H9 (cell line): ENCODE measurements at places on chromosomes 13 and 19. TPM values are rescaled to one million over a fixed set of nuclear protein-coding genes. Genes with fewer than 3 reads are reported as not detected.

DNA sequence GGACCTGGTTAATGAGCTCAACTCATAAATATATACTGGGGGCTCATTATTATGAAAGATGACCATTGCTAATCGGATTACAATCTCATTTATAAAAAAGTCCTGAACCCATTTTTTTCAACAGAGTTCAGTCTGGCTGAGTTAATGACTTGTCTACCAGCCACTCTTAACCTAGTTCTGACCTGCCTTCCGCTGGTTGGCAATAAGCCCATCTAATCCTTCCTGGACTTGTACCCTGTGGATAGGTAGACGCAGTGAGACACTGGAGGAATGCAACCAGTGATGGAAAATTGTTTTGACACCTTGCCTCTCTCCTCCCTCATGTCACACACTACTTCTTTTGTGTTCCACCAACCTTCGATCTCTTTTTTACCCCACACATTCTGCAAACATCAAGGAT is 279.9 kb downstream of the FOXO1 start:
- DNase-seq: no peak
- H3K27me3 ChIP-seq: no peaks in the 10 kb centered on the region
- H3K4me3 ChIP-seq: no peak overlapping the region
- no peaks in the 10 kb centered on the region for H3K36me3 ChIP-seq
- H3K27ac ChIP-seq: no peak overlapping the region

GRCh38 chr13:43356567-43356966 is 333.2 kb downstream of the DNAJC15 start:
- peaks cover 15% of the 10 kb centered on the region for H3K4me1 ChIP-seq
- no peak overlapping the region for H3K27ac ChIP-seq
- H3K4me3 ChIP-seq: no peak overlapping the region
- no peak for DNase-seq
- no peaks in the 10 kb centered on the region for H3K36me3 ChIP-seq
- no peaks in the 10 kb centered on the region for H3K27me3 ChIP-seq

- H3K4me3 ChIP-seq: no peak overlapping the region
- no peak for DNase-seq
- H3K36me3 ChIP-seq: no peaks in the 10 kb centered on the region
Observed at GRCh38 chr13:32432856-32433255, 4.9 kb upstream of the N4BP2L1 start.

DNA sequence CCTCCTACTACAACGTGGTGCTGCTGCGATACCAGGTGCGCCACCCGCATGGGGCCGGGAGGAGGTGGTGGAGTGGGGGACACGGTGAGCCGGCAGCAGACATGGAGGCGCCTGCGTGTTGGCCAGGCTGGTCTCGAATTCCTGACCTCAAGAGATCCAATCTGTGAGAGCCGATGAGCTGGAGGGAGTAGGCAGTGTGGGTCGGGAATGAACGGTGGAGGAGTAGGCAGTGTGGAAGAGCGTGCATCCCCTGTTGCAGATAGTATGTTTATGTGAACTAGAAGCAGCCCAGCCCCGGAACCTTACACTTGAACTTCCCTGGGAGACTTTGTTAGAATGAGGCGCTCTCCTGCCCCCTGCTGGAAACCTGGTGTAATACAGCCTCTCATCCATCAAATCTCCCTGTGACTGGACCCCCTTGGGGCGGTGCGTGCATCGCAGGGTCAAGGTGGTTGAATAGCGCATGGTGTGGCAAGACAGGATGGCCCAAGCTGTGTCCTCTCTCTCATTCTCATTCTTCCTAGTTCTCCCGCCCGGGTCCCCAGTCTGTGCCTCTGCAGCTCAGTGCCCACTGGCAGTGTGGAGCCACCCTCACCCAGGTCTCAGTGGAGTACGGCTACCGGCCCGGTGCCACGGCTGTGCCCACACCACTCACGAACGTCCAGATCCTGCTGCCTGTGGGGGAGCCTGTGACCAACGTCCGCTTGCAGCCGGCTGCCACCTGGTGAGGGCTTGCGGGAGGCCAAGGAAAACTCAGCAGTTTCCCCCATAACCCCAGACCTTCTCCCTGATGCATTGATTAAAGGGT is 10.5 kb upstream of the B3GNT3 start:
- no peaks in the 10 kb centered on the region for H3K4me1 ChIP-seq
- no peak overlapping the region for H3K4me3 ChIP-seq
- DNase-seq: peak; percentile 83
- peaks cover 19% of the 10 kb centered on the region; the same call in 1 of the 2 replicates for H3K36me3 ChIP-seq
- H3K27me3 ChIP-seq: no peaks in the 10 kb centered on the region

DNA sequence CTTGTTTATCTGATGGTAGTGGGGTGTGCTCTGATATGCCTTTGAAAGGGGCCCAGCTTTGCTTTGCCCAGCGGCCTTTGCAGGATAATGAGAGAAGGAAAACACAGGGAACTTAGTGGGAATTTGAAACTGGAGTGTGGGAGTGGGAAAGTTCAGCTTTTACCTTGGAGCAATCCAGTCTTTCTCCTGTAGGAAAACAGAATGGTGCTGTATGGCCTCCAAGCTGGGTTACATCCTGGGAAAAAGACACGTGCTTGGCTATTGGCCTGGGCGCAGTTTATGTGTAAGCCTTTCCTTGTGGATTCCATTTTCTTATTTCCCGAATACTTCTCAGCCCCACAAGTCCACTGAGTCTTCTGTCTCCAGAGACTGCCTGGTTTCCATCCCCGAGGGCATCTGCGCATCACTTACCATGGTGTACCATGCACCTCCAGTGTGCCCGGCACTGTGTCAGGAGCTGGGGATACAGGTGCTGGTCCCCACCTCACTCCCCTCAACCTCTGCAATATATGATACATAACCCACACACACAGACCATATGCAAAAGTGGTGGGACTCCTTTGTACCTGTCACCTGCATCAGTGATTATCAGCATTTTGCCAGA is 31.5 kb downstream of the ACTN4 start:
- H3K36me3 ChIP-seq: peaks cover 40% of the 10 kb centered on the region
- no peak overlapping the region for H3K27ac ChIP-seq
- no peaks in the 10 kb centered on the region for H3K27me3 ChIP-seq
- no peak for DNase-seq
- peaks cover 5% of the 10 kb centered on the region; the same call in 1 of the 2 replicates for H3K4me1 ChIP-seq
- H3K4me3 ChIP-seq: no peak overlapping the region; the same call in 2 of the 3 replicates

Gene ZNF729
- not detected in 2 replicates for total RNA-seq

Gene ASPDH
- total RNA-seq: not detected in 2 replicates

- DNase-seq: no peak
- no peaks in the 10 kb centered on the region for H3K4me1 ChIP-seq
- no peak overlapping the region for H3K4me3 ChIP-seq
- H3K36me3 ChIP-seq: peaks cover 11% of the 10 kb centered on the region
- H3K27me3 ChIP-seq: no peaks in the 10 kb centered on the region
Observed at GRCh38 chr13:106078191-106078590, 457.3 kb downstream of the EFNB2 start.

Gene GPATCH1
- 11.7 and 12.2 TPM in 2 replicates for total RNA-seq

GRCh38 chr19:58460039-58460438 is 6.8 kb upstream of the ZNF324 start:
- no peaks in the 10 kb centered on the region for H3K4me1 ChIP-seq
- peaks cover 5% of the 10 kb centered on the region for H3K36me3 ChIP-seq
- DNase-seq: no peak
- H3K27me3 ChIP-seq: no peaks in the 10 kb centered on the region

DNA sequence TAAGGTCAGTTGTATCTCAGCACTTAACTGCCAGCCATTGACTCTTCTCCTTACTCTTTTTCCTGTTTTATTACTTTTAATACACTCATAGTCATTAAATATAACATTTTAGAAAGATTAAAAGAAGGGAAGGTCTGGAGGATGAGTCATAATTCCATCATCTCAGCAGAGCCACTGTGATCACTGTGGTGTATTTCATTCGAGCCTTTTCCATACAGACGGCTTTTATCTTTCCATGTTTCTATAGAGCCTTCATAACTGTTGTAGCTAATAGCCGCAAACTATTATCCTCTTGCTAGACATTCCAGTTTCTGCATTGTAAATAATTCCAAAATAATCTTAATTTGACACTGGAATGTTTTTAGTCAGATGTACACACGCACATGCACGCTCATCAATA is 4.7 kb upstream of the FLT1 start:
- DNase-seq: no peak
- H3K4me3 ChIP-seq: no peak overlapping the region
- no peaks in the 10 kb centered on the region; the same call in 1 of the 3 replicates for H3K36me3 ChIP-seq
- no peaks in the 10 kb centered on the region; the same call in 1 of the 2 replicates for H3K27me3 ChIP-seq
- peaks cover 3% of the 10 kb centered on the region; the same call in 1 of the 2 replicates for H3K4me1 ChIP-seq

DNA sequence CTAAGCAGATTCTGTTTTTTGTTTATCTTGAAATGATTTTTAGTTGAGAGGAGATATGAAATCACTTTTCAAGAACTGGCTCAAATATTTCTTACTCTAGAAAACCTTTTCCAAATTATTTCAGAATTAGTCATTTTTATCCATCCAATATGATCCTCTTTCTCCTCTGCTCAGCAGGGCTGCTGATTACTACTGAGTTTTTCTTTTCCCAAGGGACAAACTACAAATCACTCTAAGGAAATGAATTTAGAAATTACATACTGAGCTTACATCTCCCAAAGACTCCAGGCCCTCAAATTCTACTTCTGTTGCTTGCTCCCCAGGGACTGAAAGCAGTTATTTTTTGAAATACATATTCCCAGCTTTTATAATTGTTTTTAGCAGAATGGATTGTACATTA is 87.4 kb upstream of the UFM1 start:
- no peak for DNase-seq
- H3K4me3 ChIP-seq: no peak overlapping the region
- H3K27ac ChIP-seq: no peak overlapping the region

- H3K4me1 ChIP-seq: no peaks in the 10 kb centered on the region
- DNase-seq: no peak
- no peaks in the 10 kb centered on the region for H3K27me3 ChIP-seq
- H3K4me3 ChIP-seq: no peak overlapping the region
- peaks cover 7% of the 10 kb centered on the region for H3K36me3 ChIP-seq
Observed at GRCh38 chr13:42497798-42498197, 76.2 kb upstream of the TNFSF11 start.

Gene FUT1
- total RNA-seq: 15.9 and 16.1 TPM in 2 replicates

DNA sequence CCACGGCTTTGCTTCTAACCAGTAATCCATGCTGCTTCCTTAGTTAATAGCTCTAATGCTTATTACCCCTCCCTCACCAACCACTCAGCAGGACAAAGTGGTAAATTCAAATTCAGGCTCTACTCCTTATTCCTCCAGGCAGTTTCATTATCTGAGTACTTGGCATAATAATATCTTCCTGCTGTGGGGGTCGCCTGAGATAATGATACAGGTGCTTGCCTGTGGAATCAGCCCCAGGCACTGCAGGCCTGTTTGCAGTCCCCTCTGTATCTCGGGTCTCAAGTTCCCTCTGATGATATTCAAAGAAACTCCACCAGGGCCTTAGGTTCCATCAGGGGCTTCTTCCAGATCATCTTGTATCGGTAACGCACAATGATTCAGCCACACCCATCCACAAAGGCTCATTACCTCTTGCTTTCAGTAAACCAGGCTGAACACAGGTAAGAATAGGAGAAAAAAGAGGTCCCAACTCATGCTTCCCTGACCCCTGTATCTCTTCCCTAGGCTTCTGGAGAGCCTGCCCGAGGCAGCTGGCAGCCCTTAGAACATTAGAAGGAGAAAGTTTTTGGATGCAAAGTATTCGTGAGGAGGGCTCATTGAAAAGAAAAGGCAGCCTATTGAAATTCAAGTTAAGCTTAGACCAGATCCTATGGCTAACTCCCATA is 14.3 kb upstream of the FOXO1 start:
- peaks cover 7% of the 10 kb centered on the region; the same call in 1 of the 2 replicates for H3K36me3 ChIP-seq
- peak; percentile 91 for DNase-seq
- peaks cover 11% of the 10 kb centered on the region for H3K4me1 ChIP-seq
- no peaks in the 10 kb centered on the region for H3K27me3 ChIP-seq
- peak overlapping the region; percentile 10 for H3K27ac ChIP-seq
- H3K4me3 ChIP-seq: peak overlapping the region; percentile 68; the same call in 2 of the 3 replicates

DNA sequence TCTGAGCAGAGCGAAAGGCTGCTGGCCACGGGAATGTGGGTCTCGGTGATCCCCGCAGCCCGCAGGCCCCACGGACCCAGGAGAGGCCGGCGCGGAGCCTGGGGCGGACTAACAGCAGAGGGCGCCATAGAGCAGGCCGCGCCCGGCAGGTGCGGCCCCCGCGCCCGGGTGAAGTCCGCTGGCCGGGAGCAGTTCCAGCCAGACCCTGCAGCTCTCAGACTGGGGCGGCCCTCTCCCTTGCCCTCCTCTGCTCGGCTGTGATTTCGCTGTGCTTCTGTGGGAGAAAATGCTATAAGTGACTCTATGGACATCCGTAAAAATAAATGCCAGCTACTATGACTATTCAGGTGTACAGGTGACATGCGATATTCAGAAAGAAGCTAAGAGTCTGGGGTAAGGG is 37.7 kb downstream of the GSX1 start:
- no peak overlapping the region for H3K4me3 ChIP-seq
- DNase-seq: peak; percentile 81
- no peaks in the 10 kb centered on the region for H3K4me1 ChIP-seq
- H3K36me3 ChIP-seq: no peaks in the 10 kb centered on the region; the same call in 2 of the 3 replicates
- H3K27ac ChIP-seq: no peak overlapping the region
- peaks cover 33% of the 10 kb centered on the region for H3K27me3 ChIP-seq

- peaks cover 5% of the 10 kb centered on the region; the same call in 1 of the 3 replicates for H3K36me3 ChIP-seq
- H3K27ac ChIP-seq: no peak overlapping the region
- H3K4me3 ChIP-seq: no peak overlapping the region
- no peaks in the 10 kb centered on the region for H3K4me1 ChIP-seq
Observed at GRCh38 chr13:28181413-28181812, 43.1 kb downstream of the PAN3 start.

DNA sequence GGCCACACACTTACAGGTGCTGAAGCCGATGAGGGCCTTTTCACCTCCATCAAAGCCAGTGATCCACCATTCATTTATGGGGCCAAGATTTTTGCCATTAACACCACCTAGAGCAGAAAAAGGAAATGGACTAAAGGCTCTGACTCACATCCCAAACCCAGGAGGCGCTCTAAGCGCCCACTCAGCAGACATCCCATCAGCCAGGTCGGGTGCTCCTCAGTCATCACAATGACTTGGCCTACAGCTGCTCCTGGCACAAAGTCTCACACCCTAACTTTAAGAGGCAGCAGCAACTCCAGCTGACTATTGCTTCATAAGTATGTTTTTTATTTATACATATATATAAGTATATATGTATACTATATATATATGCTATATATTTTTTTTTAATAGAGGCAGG is 36.1 kb upstream of the EIF3G start:
- H3K27me3 ChIP-seq: no peaks in the 10 kb centered on the region
- no peaks in the 10 kb centered on the region for H3K4me1 ChIP-seq
- peaks cover 96% of the 10 kb centered on the region for H3K36me3 ChIP-seq
- H3K27ac ChIP-seq: no peak overlapping the region
- no peak overlapping the region for H3K4me3 ChIP-seq

Gene IL12RB1
- total RNA-seq: not detected in 2 replicates

DNA sequence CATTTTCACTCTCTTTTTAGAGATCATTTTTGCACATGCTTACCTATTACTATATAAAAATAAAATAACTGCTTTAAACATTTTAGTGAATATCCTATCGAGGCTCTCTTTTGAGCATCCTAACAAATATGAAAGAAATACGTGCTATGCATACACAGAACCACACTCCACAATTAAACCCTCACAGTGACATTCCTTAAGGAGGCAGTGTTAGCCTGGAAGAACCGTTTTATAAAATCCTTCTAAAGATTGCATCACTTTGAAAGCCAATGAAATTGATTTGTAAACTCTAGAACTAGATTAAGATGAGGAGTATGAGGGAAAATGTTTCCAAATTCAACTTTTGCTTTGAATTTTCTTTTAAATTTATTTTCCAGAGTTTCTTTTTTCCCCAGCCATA is 11.1 kb upstream of the ENOX1 start:
- H3K36me3 ChIP-seq: no peaks in the 10 kb centered on the region
- DNase-seq: no peak
- H3K4me1 ChIP-seq: no peaks in the 10 kb centered on the region

- peaks cover 6% of the 10 kb centered on the region; the same call in 1 of the 3 replicates for H3K36me3 ChIP-seq
- no peaks in the 10 kb centered on the region for H3K27me3 ChIP-seq
- no peak for DNase-seq
- H3K4me3 ChIP-seq: peak overlapping the region; percentile 38; the same call in 1 of the 3 replicates
- H3K27ac ChIP-seq: no peak overlapping the region
Observed at GRCh38 chr19:18155095-18156087, 2.4 kb downstream of the PIK3R2 start.
